ENCODE measurements at places on chromosomes 7 and 10. TPM values are rescaled to one million over a fixed set of nuclear protein-coding genes. Genes with fewer than 3 reads are reported as not detected.

- peak; percentile 72 for DNase-seq
Observed at GRCh38 chr10:88091490-88092061, 228.2 kb downstream of the PTEN start.

GRCh38 chr10:34292194-34292565, 522.9 kb downstream of the PARD3 start:
- no peak for DNase-seq

Gene PLA2G12B
- not detected for total RNA-seq

Gene NXPH1
- total RNA-seq, result not detected

GRCh38 chr7:158067219-158067930, 520.2 kb downstream of the PTPRN2 start:
- no peak for DNase-seq

DNA sequence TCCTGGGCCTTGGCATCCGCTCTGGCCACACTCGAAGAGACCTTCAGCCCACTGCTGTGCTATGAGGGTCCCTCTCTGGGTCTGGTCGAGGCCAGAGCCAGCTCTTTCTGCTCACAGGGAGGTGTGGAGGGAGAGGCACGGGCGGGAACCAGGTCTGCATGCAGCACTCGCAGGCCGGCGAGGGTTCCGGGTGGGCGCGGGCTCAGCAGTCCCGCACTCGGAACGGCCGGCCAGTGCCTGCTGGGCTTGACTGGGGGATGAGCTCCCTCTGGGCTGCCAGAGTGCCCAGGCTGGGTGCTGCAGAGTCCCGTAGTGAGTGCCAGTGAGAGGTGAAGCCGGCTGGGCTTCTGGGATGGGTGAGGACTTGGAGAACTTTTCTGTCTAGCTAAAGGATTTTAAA, 882.7 kb downstream of the XPNPEP1 start:
- DNase-seq, result no peak

GRCh38 chr10:109647627-109648026, 275.7 kb downstream of the XPNPEP1 start:
- no peak for DNase-seq

Gene CUL1
- total RNA-seq, result 66.8 TPM

DNA sequence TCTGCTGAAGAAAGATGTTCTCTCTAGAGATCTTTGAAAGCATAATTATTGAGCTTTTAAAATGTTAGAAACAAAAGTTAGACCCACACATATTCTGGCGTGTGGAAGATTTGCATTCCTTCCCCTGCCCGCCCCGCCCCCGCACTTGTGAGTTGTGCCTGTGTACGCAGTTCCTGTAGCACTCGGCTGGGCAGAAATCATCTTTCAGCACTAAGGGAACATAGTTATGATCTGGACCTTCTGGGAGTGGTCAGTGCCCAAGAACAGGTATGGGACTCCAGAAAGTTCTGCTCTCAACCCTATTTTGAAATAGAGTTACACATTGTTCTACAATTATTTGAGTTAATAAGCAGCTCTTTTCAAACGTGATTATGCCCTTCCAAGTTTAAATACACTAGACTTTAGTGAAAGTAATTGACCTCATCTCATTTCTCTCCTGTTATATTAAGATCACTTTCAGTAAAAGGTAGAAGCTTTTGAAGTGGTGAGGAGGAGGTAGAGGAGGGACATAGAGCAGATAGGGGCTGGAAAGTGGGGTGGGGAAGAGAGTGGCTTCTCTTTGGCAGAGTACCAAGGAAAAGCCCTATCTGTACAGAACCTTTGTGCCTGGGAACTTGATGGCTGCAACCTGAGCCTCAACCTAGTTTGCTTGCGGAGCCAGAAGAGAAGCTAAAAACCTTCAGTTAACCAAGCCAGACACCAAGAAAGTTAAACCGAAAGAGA, 5.7 kb downstream of the BLVRA start:
- DNase-seq, result peak; percentile 7

Gene LRRC18
- not detected for total RNA-seq

Gene CCDC6
- 20.9 TPM for total RNA-seq

DNA sequence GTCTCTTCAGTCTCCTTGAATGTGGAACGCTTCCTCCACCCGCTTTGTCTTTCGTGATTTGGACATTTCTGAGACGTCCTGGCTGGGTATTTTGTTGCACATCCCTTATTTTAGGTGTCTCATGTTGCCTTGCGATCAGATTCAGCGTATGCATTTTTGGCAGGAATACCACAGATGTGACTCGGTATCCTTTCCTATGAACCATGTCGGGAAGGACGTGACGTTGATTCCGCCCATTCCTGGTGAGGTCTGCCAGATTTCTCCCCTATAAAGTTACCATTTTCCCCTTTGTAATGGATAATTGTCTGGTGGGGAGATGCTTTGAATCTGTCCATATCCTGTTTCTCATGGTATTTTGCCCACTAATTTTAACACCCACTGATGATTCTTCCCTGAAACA, 49.6 kb downstream of the RBM17 start:
- DNase-seq, result no peak

GRCh38 chr7:84256571-84256971, 62.0 kb upstream of the SEMA3A start:
- DNase-seq, result no peak

Gene ZNF467
- 2.7 TPM for total RNA-seq

Gene HOXA10
- not detected for total RNA-seq

DNA sequence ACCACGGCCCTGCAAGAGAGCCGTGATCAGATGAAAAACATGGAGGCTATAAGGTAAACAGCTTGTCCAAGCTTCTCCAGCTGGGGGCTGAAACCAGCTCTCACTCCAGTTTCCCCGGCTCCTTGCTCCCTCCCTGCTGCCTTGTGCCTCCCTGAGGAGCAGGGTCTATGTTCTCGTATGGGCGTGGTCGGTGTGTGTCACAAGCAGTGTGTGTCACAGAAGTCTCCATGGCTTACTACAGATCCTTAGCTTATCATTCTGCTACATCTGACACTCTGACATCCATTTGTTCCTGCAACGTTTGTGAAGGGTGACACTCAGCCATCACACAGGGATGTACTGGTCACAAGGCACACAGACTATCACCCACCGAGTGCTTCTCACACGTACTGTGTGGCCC, 54.6 kb downstream of the CSGALNACT2 start:
- DNase-seq, result no peak

Gene EIF3A
- total RNA-seq, result 122 TPM
